ENCODE measurements at places on chromosomes 3 and 15.

GRCh38 chr15:98964466-98965133 is 43.0 kb downstream of the PGPEP1L start:
- no peak for DNase-seq

- no peak for DNase-seq
Observed at GRCh38 chr15:79433276-79433990, 1.3 kb downstream of the MINAR1 start.

GRCh38 chr15:58074452-58074851 is 8.9 kb upstream of the ALDH1A2 start:
- no peak for DNase-seq

GRCh38 chr3:178794711-178795110 is 258.5 kb downstream of the KCNMB2 start:
- DNase-seq, result no peak
